ENCODE measurements at places on chromosomes 12 and 14. TPM values are rescaled to one million over a fixed set of nuclear protein-coding genes. Genes with fewer than 3 reads are reported as not detected.

IFNG gene
- not detected for polyA plus RNA-seq

KERA gene
- polyA plus RNA-seq = not detected

HAL gene
- polyA plus RNA-seq = not detected

RNASE1 gene
- 37.8 TPM for polyA plus RNA-seq

LAG3 gene
- polyA plus RNA-seq = not detected

MMAB gene
- polyA plus RNA-seq = 17.4 TPM

PTPRR gene
- 977 TPM for polyA plus RNA-seq

ASB2 gene
- polyA plus RNA-seq = not detected

DAO gene
- polyA plus RNA-seq = 35.5 TPM

CD69 gene
- polyA plus RNA-seq = 0.24 TPM

OR9K2 gene
- polyA plus RNA-seq = not detected

FOXJ2 gene
- polyA plus RNA-seq = 1.4 TPM

C12orf54 gene
- not detected for polyA plus RNA-seq

KLHL33 gene
- polyA plus RNA-seq = 0.16 TPM

RERG gene
- 4.2 TPM for polyA plus RNA-seq

ITGB7 gene
- not detected for polyA plus RNA-seq

CCDC85C gene
- polyA plus RNA-seq = not detected

LRP10 gene
- 1.4 TPM for polyA plus RNA-seq

PLCZ1 gene
- polyA plus RNA-seq = not detected

SDR9C7 gene
- 0.54 TPM for polyA plus RNA-seq

ARMH4 gene
- 177 TPM for polyA plus RNA-seq

NGB gene
- 0.59 TPM for polyA plus RNA-seq

AQP5 gene
- not detected for polyA plus RNA-seq

EPYC gene
- not detected for polyA plus RNA-seq

PPP1R36 gene
- 0.19 TPM for polyA plus RNA-seq

HOXC4 gene
- not detected for polyA plus RNA-seq

Data from Purkinje cell (primary cell).